ENCODE measurements at places on chromosomes 5 and 9.

DNA sequence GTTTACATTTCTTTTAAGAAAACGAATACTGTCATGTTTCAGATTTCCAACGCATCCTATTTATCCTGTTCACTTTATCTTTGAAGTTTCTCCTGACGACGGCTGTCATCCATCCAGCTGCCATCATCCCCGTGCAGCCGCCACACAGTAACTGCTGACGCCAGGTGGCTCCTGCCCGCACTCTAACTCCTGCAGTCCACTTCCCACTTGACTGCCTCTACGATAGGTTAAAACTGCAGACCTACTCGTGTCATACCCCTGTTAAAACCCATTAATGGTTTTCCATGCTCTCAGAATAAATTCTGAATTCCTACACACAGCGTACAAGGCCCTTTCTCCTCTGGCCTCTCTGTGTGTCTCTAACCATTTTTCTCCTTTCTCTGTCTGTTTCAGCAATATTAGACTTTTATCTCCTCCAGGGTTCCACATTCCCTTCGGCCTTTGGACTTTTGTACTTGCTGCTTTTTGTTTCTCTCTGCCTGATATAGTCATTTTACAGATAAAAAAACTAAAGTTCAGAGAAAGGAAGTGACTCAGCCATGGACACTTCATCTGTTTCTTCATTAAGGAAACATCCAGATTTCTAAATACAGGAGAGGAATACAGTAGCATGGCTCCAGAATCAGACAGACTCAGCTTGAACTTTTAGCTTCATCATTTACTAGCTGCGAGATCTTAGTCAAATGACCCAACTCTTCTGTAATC lies 84.9 kb downstream of the ADAMTS12 start:
- DNase-seq, result no peak

DNA sequence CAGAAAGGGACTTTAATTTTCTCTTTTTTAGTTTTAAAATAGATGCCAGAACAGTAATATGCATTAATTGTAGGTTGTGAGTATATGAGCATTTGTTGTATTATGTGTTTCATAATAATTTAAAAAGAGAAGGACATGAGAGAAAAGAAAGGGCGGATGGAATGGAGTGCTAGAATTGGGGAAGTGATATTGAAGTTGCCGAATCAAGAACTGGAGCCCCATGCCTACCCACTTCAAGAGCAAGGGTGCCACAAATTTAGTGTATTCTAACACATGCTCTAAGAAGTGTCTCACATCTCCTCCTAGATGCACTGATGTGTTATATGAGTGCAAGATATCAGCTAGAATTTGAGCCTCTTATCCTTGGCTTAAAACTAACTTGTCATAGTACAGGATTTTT lies 43.6 kb upstream of the FYB1 start:
- DNase-seq, result no peak

- no peak for DNase-seq
Measured at GRCh38 chr9:17852108-17852507, 273.2 kb downstream of the SH3GL2 start.

DNA sequence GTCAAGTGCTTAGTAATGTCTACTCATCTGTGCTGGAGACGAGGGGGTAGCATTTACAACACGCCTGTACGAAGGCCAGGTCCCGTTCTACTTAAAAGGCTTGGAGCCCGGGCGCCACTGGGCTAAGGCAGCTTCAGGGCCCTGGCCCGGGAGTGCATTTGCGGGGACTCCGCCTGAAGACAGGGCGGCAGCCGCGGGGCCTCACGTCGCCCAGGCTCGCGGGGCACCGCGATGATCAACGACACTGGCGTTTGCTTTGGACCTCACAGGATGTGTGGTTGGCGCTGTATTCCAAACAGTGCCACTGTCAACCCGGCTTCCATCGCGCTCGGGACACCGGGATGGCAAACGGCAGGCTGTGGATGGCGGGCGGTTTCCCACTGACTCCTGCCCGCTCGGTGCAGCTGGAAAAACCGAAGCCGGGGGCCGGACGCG lies 1.1 kb upstream of the TENT4A start:
- DNase-seq, result no peak

DNA sequence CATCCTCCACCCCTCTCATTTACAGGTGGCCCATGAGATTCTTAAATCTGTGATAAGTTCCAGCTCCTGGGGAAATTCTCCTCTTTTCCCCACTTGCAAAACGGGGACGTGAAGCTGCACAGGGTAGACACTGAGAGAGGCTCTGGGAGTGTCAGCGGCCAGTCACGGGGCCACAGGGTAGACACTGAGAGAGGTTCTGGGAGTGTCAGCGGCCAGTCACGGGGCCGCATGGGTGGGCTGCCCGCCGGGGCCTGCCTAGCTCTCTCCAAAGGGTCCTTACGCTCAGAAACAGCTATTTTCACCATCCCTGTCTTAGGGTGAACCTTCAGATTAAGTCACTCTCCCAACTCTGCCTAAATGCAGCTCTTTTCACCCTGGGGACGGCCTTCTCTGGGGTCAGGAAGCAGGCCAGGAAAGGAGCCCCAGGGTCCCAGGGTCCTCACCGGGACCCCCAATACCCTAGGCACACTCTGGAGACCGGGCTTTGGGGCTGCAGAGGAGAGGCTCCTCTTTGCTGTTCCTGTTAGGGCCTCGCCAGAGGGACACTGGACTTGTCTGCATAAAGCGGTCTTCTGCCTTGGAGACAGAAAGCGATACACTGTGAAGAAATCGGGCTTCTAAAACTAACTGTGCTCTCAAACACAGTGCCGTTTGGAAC lies 1.5 kb downstream of the FAM78A start:
- no peak for DNase-seq

DNA sequence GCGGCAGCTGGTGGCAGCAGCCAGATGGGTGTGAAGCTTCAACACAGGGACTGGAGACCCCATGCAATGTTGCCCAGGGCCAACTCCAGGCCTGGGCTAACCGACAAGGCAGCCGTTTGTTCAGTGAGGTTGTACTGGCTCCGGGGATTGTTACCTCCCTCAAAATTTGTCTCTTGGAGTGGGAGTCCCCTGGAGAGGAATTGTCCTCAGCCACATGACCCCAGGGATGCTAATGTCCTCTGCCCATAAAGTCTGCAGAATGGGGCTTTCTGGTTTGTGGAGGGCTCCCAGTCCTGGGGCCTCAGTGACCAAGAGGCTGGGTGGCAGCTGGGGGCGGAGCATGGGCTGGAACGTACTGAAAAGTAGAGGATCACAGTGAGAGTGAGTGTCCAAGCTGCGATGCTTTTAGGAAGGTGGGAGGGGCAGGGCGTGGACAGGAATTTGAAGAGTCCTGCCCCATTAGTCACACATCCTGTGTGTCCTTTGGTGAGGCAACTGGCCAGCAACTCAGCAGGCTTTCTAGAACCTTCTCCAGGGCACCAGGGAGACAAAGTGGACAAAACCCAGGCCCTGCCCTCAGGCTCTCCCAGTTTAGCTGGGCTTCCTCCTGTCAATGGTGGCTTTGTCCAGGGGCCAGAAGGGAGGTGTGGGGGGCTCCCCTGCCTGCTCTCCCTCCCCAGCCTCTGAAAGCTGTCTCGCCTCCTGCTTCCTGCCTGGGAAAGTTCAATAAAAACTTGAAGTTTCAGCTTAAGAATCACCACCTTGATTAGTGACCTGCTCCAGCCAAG lies 114.0 kb downstream of the NSG2 start:
- no peak for DNase-seq

- DNase-seq, result peak; percentile 33
Measured at GRCh38 chr9:113446323-113446740, 17.2 kb upstream of the RGS3 start.

DNA sequence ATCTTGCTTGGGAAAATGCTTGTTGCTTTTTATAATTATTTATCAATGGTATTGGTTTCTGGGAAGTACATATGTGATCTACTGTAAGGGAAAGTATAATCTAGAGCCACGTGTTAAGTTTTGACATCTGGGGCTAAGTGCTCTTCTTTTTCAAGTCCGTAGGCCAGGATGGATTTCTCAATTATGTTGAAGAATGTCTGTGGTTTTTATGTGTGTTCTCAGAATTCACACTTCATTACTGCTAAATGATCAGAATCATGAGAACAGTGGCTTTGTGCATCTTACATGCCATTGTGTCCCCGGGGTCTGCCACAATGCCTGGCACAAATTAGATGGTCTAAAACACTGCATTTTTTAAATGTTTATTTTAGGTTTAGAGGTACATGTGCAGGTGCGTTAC lies 14.5 kb upstream of the AUH start:
- peak; percentile 26 for DNase-seq

GRCh38 chr9:88781628-88782391 lies 209.5 kb upstream of the S1PR3 start:
- peak; percentile 64 for DNase-seq

DNA sequence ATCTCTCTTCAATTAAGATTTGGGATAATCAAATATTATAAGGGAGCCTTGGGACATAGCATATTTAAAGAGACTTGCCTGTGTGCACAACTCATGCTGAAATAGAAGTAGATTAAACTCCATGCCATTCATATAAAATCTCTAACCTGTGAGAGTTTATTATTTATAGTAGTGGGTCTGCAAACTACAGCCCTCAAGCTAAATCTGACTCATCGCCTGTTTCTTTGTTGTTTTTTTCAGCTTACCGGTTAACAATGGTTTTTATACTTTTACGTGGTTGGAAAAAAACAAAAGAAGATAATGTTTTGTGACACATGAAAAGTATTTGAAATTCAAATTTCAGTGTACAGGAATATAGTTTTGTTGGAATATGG lies 61.9 kb upstream of the GHR start:
- DNase-seq, result no peak

DNA sequence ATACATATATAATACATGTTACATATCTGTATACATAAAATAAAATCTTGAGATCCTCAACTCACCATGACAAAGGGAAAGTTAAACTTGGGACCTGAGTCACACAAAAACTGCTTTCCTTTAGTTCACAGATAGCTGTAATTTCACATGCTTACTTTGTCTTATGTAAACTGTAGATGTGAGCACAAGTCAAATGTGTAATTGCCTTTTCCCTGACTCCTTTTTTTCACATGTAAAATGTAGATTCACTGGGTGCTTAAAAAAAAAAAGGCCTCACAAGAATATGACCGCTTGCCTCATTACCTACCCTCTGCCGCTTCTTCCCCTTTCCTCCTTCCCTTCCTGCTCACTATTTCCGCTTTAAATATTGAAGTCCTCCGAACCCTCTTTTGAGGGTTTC lies 21.9 kb upstream of the FAM169A start:
- DNase-seq, result no peak

DNA sequence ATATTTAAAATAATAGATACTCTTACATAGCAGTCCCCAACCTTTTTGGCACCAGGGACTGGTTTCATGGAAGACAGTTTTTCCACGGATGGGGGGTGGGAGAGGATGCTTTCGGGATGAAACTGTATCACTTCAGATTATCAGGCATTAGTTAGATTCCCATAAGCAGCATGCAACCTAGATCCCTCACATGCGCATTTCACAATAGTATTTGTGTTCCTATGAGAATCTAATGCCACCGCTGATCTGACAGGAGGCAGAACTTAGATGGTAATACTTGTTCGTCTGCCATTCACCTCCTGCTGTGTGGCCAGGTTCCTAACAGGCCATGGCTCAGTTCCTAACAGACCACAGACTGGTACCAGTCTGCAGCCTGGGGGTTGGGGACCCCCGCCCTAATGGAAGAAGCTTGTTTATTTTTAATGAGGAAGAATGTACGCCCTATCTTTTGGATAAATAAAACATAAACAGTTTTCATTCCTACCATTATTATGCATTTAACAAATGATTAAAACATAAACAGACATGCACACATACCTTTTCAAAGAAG lies 187.7 kb downstream of the ZSWIM6 start:
- DNase-seq, result no peak

- DNase-seq, result no peak
Measured at GRCh38 chr9:129506892-129507291, 114.0 kb downstream of the C9orf50 start.

DNA sequence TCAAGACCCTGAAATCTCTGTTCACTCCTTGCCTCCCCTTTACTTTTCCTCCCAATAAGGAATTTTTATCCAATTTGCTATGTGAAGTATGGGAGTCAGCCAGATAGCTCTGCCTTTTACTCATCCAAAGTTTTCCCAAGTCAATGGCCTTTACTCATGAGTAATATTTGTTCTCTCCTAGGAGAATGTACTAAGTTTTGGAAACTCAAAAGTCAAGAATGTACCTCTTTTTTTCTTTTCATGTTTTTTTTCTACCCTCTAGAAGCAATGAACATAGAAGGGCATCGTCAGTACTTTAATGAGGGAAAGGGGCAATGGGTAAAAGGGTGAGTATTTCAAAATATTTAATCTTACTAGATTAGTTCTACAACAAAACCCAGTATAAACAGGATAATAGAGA lies 140.2 kb upstream of the SGCD start:
- no peak for DNase-seq

GRCh38 chr5:106321242-106321641 lies 1349.5 kb downstream of the EFNA5 start:
- no peak for DNase-seq

DNA sequence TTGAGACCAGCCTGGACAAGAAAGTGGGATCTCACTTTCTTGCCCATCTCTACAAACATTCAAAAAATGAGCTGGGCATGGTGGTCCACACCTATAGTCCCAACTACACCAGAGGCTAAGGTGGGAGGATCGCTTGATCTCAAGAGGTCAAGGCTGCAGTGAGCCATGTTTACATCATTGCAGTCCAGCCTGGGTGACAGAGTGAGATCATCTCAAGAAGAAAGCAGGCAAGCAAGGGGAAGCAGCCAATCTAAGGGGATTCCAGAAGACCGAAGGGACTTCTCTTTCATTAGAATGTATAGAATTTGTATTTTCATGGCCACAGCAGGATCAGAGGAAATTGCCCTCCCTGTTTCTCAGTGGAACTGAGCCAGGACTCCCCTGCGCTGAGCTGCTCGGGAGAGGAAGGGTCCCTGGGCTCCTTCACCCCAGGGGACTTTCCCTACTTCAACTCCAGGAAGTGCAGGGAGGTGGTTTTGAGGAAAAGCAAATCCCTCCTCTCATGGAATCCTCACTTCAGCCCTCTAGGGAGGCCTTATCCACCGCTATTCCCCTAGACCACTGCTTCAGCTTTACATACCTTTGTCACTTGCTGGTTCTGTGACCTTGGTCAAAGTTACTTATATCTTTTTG lies 12.1 kb downstream of the WWC1 start:
- no peak for DNase-seq

DNA sequence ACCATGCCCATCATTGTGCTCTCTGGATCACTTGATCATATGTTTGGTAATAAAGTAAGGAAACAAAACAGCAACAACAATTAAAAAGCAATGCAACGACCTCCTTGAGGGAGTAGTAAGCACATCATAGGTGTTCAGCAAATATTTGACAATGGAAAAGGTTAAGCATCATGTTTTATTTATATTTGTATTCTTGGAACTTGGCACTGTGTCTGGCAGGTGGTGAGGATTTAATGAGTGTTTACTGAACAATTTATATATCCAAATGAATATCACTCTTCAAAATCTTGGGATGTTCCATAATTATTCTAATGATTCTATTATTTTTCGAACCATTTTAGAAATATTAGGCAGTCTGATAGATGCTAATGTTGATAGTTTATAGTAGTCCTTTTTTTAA lies 6.2 kb downstream of the PIP5K1B start:
- DNase-seq, result no peak

- no peak for DNase-seq
Measured at GRCh38 chr9:118129541-118129940, 425.3 kb downstream of the TLR4 start.

- no peak for DNase-seq
Measured at GRCh38 chr5:153513156-153513555, 22.7 kb downstream of the GRIA1 start.

GRCh38 chr5:151670953-151671636 lies 15.6 kb downstream of the SPARC start:
- DNase-seq, result no peak

- DNase-seq, result no peak
Measured at GRCh38 chr5:142403583-142403982, 78.8 kb upstream of the SPRY4 start.

Measured in astrocyte of the cerebellum (primary cell).